ENCODE measurements at places on chromosomes 4 and X.

- DNase-seq, result no peak
Observed at GRCh38 chr4:101977076-101977475, 186.5 kb downstream of the BANK1 start.

DNA sequence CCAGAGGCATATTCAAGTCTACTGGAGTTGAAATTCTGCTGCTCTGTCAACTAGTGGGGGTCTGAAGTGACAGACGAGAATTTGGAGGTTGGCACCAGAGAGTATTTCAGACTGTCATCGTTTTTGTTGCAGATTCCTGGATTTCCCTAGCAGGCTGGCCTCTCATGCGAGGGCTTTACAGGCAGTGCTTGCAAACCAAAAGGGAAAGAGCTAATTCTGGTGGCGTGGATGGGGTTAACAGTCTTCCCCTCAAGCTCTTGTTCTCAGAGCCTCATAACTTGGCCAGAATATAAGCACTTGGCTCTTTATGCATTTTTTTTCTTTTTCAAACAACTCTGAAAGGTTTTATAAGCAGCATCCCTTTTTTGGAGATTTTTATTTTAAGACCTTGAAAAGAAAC is at the start of gene SPARCL1:
Gene SPARCL1 (minus strand): TSS at position 190 of the 400 bp plus-strand sequence. CDS start 29,802 bp downstream, outside the sequence.
- no peak for DNase-seq

DNA sequence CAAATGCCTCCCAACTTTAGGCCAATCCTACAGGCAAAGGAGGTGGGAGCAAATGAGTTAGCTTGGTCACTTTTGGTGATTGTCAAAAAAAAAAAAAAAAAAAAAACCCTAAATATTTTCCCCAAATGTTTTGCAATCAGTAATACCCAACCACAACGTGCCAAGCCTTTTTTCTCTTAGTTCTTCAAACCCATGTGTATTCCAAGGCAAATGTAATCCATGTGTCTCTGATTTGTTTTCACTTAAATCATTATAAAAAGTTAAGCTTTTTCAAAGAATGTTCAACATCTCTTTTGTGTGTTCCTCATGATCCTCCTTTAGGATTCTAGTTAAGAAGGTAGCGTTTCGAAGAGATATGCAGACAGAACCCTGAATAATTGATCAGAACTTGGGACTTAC is 328.4 kb downstream of the PAPSS1 start:
- no peak for DNase-seq

- no peak for DNase-seq
Observed at GRCh38 chr4:83315341-83315870, 19.2 kb downstream of the HPSE start.

DNA sequence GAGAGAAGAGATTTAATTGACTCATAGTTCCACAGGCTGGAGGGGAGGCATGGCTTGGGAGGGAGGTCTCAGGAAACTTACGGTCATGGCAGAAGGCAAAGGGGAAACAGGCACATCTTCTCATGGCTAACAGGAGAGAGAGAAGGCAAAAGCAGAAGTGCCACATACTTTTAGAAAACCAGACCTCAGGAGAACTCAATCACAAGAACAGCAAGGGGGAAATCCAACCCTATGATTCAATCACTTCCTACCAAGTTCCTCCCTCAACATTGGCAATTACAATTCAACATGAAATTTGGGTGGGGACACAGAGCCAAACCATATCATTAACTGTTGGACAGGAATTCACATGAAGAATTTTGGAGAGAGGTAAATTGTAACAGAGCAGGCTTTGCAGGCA is 485.3 kb upstream of the PITX2 start:
- DNase-seq, result no peak

- no peak for DNase-seq
Observed at GRCh38 chr4:26130841-26131432, 189.9 kb upstream of the RBPJ start.

DNA sequence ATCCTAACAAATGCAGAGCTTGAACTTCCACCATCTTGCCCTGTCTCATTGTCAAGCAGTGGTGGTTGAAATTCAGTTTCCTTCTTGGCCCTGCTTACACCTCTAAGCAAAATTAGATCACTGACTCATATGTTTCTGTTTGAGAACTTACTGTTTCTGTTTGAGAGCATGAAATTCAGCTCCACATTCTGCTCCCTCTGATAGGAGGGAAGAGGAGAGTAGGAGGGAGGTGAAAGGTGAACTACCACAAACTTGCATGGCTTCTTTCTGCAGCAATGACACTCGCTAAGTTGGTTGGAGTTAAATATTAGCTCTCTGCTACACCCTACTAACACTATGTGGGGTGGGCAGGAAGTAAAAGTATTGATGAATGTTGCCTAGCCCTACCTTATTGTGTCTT is 117.8 kb upstream of the EDA2R start:
- DNase-seq, result no peak

GRCh38 chr4:25060241-25060962 is 29.7 kb upstream of the LGI2 start:
- no peak for DNase-seq

- no peak for DNase-seq
Observed at GRCh38 chr4:22389240-22389870, 126.5 kb downstream of the ADGRA3 start.

DNA sequence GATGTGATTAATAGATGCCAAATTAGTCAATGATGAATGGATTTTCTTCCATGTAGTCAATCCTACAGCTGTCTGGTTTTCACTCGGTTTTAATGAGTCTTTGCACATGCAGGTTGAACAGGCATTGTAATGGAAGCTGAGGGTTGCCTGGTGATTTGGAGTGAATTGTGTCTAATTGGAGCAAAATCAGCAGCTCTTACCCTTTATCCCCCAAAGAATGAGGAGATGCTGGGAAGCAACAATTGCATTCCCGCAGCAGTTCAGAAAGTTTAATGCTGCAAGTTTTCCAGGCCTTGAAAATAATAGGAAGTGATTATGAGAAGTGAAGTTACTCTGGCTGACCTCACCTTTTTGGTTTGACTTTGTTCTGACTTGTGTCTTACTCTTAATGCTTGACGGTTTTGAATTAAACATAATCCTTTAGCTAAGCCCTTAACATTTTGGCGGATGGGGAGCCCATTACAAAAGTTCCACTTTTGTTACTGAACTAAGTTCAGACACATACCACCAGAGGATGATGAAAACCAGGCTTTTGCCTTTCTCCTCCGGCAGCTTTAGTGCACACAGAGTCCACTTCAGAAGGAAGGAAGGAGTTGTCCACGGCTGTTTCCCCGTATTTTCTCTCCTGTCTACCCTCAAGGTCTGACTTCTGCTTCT is 78.8 kb upstream of the TBC1D9 start:
- no peak for DNase-seq

GRCh38 chr4:79632114-79632513 is 224.1 kb upstream of the GK2 start:
- no peak for DNase-seq

GRCh38 chrX:40368611-40369061 is 212.1 kb upstream of the ATP6AP2 start:
- DNase-seq, result no peak

DNA sequence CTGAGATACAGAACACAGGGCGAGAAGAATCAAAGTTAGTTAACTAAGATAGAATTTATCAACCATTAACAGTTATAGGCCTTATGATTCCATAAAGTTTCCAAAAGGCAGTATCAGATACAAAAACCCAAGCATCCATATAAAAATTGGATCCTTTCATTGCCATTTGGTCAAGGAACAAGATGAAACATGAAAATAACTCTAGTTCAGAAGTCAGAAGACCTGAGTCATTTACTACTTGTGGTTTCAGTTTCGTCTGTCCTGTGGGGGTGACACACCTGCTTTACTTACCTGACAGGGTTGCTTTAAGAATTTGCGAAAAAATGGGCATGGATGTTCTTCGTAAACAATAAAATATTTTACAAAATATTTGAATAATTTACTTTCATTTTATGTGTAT is 130.8 kb downstream of the ANAPC10 start:
- DNase-seq, result no peak

DNA sequence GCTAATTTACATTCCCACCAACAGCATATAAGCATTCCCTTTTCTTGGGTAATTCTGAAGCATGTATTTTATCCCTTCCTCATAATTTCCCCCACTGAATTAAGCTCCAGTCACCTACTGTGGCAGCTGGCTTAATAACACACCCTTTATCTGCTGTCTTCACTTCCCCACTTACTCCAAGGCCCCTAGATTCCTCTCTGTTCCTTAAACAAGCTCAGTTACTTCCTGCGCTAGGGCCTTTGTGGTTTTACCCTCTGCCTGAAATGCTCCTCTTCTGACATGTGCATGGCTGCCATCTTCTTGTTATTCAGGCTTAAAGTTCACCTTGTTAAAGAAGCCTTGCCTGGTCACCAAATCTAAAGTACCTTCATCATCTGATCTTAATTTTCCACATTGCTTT is 47.2 kb upstream of the RPS6KA3 start:
- DNase-seq, result no peak

GRCh38 chrX:80876877-80877276 is 67.2 kb upstream of the BRWD3 start:
- no peak for DNase-seq

DNA sequence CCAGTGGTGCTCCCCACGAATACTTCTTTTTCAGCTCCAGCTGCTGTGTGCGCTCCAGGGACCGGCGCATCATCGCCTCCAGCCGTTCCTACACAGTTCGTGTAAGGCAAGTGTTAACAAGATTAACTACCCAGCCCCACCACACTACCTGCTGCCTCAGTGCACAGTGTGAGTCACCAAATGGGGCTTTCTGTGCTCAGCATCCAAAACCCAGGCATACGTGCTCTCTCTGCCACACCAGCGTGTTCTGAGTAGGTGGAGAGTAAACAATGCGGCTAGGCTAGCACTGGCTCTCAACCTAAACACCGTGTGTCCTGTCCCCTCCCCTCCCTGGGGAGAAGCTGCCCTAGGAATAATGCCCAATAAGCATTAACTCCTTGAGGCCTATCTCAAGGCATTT is 60.0 kb downstream of the MAP7D2 start:
- DNase-seq, result no peak

- DNase-seq, result no peak
Observed at GRCh38 chr4:79780129-79780528, 292.9 kb downstream of the ANTXR2 start.

DNA sequence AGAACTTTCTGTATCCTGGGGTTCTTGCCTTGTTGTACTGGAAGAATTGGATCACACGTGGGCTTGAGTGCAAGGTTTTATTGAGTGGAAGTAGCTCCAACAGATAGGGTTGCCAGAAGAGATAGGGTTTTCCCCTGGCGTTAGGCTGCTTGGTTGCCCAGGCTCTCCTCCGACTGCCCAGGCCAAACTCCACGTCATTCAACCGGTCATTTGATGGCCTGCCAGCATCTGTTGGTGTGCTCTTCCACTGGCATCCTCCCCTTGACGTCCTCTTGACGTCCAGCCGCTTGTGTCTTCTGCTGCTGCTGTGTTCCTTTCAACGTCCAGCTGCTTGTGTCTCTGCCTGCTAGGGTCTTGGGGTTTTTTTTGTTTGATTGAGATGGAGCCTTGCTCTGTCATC is 340.3 kb upstream of the ZCCHC13 start:
- DNase-seq, result no peak
